Fibroblast of skin of right quadriceps (primary cell): ENCODE measurements at places on chromosomes 3 and 15.

DNA sequence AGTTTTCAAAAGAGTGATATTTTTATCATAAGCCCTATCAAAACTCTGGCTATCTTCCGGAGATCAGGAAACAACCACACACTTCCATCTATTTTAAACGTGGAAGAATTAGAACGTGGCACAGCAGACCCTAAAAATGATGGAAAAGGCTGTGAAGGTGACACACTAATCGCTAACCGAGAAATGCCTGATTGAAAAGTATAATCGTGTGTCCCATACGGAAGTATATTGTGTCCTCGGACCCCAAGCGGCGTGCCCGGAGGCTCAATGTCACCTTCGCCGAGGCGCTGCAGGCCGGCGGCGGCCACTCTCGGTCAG lies 642 bp downstream of the COX5A start:
- DNase-seq, result no peak

DNA sequence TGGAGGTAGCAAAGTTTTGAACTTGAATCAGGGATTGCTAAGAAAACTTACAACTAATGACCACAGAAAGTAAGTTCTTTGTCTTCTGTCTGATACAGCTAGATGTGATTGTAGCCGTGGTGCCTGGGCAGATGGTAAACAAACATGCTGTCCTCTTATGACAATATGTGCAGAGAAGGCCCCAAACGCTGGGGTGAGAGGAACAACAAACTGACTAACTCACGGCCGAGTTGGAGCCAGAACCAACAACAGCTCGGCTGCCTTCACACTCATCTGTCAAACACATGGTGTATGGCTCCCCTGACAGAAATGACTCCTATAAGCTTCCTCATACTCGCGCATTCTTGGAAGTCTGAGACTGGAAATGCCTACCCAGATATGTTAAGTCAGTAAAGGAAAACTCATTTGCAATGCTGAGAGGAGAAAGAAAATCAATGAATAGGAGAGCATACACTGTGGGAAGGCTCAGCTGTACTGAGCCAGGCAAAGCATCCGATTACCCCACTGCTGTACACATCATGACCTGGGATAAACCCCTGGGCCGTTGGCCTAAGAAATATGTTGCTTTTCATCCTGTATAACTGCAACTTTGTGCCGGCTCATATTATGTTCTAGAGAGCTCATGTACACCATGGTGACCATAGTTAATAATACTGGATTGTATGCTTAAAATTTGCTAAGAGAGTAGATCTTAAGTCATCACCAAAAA lies 5.7 kb downstream of the THBS1 start:
- peak; percentile 81 for DNase-seq

DNA sequence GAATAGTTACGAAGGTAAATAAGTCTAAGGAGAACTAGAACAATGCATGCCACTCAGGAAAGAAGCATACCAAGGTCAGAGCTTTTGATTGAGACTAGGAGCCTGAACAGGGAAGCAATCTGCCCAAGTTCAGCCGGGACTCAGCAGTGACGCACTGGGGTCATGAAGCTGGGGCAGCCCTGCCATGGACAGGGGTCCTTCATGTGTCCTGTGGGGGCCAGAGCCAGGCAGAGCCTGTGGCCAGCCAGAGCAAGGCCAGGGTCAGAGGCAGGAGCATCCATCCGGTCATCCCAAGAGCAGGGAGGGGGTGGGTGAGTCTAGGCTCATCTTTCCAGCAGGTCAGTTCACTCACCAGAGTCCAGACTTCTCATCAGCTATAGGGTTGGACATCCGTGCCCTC lies 47.9 kb downstream of the FGD5 start:
- DNase-seq, result no peak

GRCh38 chr3:48565186-48565585 lies 1.6 kb upstream of the UCN2 start:
- no peak for DNase-seq

GRCh38 chr3:148178503-148178902 lies 519.2 kb upstream of the AGTR1 start:
- DNase-seq, result no peak

- no peak for DNase-seq
Observed at GRCh38 chr3:79672075-79672474, 95.7 kb downstream of the ROBO1 start.

GRCh38 chr15:31254431-31255175 lies 72.0 kb upstream of the KLF13 start:
- peak; percentile 67 for DNase-seq

- DNase-seq, result no peak
Observed at GRCh38 chr3:43159131-43159875, 53.4 kb upstream of the POMGNT2 start.

GRCh38 chr15:35466476-35466875 lies 79.5 kb downstream of the DPH6 start:
- no peak for DNase-seq

GRCh38 chr15:82950295-82950694 lies 2.2 kb downstream of the HOMER2 start:
- no peak for DNase-seq

DNA sequence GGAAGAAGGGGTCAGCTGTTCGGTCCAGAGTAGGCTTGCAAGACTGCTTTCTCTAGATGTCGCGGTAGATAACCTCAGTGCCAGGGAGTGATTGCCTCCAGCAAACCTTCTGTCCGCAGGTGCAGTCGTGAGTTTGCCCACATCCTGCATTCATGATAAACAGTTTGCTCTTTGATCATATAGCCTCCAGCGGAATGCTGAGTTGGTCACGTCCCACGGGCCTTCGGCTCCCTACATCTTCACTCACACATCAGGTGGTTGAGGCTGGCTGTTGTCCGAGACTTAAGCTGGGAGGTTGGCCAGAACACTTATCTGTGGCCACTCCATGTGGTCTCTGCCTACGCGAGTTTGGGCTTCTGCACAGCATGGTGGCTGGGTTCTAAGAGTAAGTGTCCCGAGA lies 62.1 kb upstream of the NR2C2 start:
- no peak for DNase-seq

DNA sequence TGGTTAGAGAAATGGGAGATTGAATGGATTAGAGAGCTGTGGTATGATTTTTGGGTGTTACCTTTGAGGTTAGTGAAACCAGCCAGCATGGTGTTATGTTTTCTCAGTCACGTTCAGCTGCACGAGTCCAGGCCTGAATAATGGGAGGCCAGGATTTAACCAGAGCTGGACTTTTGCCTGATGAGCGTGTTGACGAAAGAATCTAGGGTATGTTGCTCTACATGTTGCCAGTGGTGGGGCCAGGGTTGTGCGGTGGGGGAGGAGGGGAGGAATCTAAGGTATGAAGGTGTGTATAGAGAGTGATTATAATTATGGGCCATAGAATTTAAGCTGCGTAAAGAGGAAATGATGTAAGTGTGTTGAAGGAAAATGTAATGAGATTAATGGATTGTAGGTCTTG lies 22.8 kb downstream of the MINDY2 start:
- DNase-seq, result peak; percentile 51

- DNase-seq, result no peak
Observed at GRCh38 chr15:59364248-59364647, 8.4 kb downstream of the MYO1E start.

GRCh38 chr3:139689122-139689521 lies 11.3 kb upstream of the NMNAT3 start:
- DNase-seq, result no peak

- DNase-seq, result peak; percentile 95
Observed at GRCh38 chr15:41930221-41930866, 36.5 kb upstream of the SPTBN5 start.

DNA sequence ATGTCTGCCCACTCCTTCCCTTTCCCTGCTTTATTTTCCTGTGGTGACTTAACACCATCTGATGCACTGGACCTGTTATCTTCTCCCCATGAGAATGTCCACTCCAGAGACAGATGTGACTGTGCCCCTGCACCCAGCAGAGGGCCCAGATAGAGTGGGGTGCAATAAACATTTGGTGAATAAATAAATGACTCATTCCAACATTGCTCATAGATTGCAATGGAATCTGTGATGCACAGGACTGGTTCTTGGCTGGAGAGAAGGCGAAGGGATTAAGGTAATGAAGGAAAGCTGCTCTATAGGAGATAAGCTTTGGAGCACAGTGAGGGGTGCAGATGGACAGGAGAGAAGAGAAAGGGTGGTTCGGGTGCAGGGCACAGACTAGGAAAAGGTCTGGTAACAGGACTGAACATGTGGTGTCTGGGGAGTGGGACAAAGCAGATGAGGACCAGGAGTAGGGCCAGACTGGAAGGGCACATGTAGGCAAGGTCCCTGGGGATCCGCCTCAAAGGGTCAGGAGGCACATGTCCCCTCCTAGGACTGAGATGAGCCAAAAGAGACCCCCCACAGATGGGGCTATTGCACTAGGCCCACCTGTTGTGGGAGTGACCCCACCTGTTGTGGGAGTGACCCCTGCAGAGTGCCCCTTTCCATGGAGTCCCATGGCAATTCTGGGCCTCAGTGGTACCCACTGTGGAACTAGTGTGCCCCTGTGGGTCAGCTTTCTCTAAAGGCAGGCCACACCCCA lies 17.5 kb upstream of the POC1A start:
- DNase-seq, result peak; percentile 31

GRCh38 chr3:122063908-122064307 lies 8.7 kb downstream of the CD86 start:
- no peak for DNase-seq

GRCh38 chr3:186743666-186744065 lies 26.5 kb downstream of the KNG1 start:
- no peak for DNase-seq
